ENCODE measurements at places on chromosomes 7 and 10.

DNA sequence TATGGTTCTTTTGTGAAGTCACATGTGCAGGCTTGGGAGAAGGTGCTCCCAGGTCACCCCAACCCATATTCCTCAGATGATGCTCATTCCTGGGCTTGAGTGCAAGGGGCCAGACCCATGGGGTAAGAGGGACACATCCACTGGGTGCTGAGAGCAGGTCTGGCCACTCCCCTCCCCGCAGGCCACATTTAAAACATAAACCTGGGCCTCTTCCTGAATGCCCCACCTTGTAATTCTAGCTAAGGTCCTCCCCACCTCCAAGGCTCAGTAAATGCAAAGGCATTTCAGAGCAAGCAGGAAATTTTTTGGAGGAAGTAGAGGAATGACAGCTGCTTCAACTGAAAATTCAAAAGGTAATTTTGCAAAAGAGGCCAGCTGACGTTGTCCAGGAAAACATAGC, 172.5 kb downstream of the ARHGAP21 start:
- DNase-seq: no peak

DNA sequence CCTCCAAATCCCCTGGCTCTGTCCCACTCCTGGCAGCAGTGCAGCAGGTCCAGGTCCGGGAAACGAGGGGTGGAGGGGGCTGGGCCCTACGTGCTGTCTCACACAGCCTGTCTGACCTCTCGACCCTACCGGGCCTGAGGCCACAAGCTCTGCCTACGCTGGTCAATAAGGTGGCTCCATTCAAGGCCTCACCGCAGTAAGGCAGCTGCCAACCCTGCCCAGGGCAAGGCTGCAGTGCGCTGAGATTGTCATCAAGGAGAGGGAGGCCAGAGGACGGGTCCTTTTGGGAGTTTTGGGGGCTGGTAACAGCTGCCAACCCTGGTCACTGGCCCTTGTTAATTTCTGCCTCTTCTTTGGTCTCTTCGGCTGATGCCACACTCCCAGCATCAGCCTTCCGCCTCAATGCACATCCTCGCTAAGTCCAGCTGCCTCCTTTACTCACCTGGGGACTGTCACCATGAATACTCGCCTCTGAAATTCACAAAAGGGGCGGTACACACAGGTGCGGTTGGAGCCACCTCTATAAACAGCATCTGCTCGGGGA, 3.5 kb downstream of the EPO start:
- no peak for DNase-seq

DNA sequence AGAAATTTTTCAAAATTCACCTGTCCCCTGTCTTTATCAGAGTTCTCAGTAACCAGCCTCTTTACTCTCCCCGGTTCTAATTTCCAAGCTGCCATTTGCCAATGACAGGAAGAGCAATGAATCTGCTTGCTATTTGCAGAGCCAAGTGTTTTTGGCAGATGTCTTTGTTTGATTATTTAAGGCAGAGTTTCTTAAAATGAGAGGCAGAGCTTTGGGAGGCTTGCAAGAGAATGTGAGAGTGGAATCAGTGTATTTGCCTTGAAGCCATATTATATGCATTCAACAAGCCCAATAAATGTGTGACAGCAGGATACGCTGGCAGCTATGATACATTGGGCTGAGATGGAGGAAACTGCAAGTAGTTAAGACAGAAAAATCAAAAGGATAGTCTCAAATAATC, 196.5 kb downstream of the PHF14 start:
- peak; percentile 53 for DNase-seq

GRCh38 chr10:86298501-86299001, 68.0 kb downstream of the GRID1 start:
- no peak for DNase-seq

DNA sequence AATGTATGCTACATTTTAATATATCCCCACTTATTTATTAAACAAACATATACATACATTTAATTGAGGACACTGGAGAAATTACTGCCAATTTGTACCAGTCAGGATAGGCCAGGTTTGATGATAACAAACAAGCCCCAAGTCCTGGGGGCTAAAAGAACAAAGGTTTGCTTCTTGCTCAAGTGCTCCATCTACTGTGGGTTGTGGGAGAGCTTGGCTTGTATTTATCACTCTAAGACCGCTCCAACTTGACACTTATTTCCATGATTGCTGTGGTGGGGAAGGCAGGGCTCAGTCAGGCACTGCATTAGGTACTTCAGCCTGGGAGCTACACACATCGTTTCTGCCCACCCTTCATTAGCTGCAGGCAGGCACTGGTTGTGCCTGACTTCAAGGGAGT, 136.6 kb upstream of the ZNF32 start:
- no peak for DNase-seq

DNA sequence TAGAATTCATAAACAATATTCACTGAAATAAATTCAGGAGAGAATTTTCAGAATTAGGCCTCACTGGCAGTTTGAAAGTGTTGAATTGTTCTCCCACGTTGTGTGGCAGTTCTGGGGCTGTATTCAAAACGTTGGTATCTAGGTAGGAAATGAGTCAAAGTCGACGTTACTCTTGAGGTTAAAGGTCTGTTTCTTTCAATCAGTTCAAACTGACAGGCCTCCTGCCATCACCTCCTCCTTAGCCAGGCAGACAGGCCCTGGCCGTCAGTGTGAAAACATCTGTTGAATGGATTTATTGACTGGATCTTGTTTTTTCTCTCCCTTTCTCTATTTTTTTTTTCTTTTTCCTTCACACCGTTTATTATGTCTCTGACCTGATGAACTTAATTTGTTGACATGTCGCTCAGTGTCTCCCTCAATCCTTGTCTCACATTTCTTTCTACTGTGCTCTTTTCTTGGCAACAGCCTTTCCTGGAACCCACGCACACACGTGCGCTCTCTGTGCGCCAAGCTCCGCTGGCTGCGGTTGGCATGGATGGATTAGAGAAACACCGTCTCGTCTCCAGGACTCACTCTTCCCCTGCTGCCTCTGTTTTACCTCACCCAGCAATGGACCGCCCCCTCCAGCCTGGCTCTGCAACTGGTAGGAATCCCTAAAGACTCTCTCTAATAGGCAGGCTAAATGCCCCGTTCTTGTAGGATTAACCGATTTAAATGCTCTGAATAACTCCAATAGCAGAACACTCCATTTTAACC, 231.7 kb downstream of the HDAC9 start:
- DNase-seq: no peak

DNA sequence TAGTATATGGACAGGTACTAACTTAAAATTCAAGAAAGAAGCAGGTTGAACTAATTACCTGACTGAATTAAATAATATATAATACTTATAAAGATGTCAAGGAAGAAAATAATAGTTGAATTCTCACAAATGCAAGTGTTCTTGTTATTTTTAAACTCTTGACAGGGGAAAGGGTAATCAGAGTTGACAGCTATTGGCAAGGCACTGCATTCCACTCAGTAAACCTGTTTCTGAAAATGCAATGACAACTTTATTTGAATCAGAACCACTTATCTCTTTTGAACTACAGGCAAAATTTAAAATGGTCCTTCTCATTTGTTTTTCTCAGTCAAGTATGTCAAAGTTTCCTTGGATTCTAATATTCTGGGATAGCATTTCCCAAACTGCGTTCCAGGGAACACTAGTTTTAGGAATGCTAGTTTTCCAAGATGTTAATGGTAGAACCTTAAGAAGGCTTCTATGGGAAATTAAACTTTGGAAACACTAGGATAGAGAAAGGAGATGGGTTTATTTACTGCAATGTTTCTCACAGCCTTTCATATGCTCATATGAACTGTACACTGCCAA, 103.7 kb upstream of the LRRN3 start:
- no peak for DNase-seq

GRCh38 chr10:88236121-88236743, 346.9 kb downstream of the RNLS start:
- DNase-seq: no peak

DNA sequence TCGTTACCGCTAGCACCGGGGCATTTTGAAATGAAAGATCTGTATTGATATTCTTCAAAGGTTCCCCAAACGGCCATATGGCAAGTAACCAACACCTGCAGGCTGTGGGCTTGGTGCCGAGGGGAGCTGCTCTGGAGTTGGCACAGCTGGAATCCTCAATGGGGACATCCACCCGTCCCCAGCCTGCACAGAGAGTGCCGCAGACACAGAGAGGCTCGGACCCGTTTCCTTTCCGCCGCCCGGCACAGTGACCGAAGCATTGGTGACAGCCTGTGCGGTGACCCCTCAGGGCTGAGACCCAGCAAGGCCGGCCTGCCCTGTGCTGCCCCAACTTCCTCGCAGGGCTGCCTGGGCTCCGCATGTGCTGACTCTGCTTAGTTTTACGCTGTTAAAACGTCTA, 4.5 kb downstream of the CFAP46 start:
- DNase-seq: no peak

DNA sequence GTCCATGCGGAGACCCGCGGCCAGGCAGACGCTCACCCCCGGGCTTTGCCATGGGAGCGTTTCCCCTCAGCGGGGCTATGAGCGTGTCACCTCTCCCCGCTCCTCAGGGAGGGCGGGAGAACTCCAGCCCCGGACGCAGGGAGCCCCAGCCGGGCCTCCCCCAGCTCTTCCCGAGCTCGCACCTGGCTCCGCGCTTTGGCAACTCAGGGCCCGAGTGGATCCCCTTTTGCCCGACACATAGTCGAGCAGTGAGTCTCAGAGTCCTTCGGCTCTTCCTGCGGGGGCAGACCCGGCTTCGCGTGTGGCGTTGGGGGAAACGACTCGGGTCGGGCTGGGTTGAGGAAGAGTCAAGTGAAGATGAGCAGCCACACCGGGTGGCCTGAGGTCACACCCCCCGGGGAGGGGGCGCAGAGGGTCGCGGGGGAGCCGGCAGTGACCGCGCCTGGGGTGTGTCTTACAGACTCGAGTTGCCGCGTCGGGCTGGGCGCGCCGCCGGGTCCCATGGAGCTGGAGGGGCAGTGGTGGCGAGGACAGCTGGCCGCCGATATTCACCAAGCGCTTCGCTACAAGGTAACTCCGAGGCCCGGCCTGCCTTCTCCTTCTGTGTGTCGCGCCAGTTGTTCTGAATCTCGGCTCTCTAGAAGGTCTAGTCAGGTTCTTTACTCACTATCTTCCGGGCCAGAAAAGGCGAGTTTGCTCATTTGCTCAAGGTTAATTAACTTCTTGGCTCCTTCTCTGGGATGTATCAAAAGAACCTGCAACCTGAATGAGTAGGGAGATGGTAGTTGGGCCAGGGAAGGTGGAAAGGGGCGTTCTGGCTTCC, 721 bp downstream of the CCNJ start:
- DNase-seq: peak; percentile 5

DNA sequence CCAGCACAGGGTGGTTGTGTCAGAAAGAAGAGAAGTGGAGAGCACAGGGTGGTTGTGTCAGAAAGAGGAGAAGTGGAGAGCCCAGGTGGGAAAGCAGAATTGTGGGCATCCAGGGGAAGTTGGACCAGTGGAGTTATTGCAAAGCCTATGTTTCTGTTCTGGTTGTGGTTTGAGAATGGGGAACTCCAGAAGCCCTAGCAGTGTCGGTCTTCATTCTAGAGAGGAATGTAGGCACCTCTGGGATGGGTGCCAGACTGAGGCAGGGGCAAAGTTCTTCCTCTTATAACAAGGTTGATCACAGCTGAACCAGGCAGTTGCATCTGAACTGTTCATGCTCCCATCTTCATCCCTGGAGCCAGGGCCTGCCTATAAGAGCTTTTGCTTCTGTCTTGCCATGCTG, 954 bp downstream of the FSCN3 start:
- DNase-seq: no peak

GRCh38 chr10:22317076-22317370, 835 bp downstream of the COMMD3 start:
- no peak for DNase-seq

DNA sequence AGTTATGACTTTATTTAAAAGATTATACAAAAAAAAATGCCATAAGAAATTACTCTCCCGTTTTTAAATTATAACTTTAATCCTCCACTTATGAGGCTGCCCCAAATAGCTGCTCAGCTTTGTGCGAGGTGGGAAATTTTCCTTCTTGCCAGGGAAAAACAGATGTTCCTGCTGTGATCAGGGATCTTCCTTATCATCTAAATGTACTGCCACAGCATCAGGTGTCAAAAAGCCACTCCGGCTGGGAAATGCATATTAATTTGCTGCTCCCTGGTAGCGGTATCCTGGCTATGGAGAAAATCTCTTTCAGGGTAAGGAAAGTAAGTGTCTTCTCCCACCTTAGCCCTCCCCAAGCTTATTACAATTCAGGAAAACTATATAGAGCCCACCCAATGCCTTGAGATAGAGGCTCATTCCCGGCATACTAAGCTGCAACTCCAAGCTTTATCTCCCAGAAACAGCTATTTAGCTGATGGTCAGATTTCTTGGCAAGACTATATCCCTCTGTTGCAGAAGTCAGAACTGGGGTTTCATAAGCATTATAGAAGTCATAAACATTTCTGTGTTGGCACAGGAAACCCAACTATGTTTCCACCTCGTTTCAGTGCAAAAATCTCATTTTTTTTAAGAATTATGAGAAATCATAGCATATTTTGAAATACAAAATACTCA, 360.4 kb downstream of the PARD3 start:
- DNase-seq: no peak

DNA sequence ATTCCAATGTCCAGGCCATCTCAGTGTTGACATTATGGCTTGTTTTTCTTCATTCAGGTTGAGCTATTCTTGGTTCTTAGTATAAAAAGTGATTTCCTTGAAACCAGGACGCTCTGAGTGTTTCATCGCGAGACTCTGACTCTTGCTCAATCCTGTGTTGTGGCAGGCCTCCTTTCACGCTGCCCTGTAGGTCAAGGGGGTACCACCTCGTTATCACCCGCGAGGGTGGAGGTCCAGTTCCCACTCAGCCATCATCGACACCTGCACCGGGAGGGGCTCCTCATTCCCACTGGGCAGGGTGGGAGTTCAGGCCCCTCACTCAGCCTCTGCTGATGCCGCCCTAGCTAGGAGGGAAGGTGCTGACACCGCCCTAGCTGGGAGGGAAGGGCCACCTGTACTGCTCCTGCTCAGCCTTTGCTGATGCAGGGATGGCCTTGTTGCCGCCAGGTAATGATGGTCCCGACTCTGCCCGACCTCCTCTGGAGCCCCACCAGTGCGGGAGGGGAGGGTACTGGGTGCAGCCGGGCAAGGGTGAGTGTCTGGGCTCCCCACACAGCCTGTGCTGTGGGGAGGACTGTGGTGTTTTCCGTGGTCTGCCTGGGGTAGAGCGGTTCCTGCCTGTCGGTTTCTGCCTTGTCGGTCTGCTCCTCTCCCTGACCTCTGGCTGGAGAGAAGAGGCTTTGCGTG, 16.4 kb downstream of the IQCE start:
- DNase-seq: no peak

DNA sequence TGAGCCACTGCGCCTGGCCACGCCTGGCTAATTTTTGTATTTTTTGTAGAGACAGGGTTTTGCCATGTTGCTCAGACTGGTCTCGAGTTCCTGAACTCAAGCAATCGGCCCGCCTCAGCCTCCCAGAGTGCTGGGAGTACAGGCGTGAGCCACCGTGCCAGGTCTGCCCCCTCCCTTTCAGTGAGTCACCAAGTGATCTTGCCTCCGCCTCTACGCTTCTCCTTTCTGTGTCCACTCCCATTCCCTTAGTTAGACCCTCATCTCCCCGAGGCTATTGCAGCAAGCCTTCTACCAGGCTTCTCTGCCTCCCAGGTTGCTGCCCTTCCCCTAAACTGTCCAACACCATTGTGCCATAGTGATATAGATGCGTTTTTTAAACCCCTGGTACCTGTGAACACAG, 32.9 kb downstream of the CDC123 start:
- no peak for DNase-seq

GRCh38 chr7:113764401-113765035, 154.3 kb downstream of the PPP1R3A start:
- DNase-seq: no peak

GRCh38 chr7:10646194-10646593, 327.5 kb upstream of the PHF14 start:
- DNase-seq: no peak

GRCh38 chr7:94940241-94940640, 32.8 kb downstream of the PPP1R9A start:
- DNase-seq: no peak

Measured in NCI-H187 (cell line).